ENCODE measurements at places on chromosomes 11 and 22.

- DNase-seq, result no peak
Measured at GRCh38 chr11:119729951-119730613, 1.1 kb upstream of the NECTIN1 start.

DNA sequence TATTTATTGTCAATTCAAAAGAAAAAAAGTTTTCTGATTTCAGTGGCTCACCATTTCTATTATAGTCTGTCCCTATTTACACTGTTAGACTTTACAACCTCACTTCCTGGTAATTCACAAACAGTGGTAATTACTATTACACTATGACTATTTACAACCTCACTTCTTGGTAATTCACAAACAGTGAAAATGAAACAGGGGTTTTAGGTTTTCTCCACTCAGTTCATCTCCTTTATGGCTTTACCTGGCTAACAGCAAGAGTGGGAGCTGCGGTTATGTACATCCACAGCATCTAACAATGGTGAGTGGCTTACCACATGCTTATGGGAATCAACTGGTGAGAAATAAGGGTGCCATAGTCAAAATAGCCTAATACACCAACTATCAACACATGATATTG lies 166.4 kb downstream of the CASP12 start:
- DNase-seq, result no peak

GRCh38 chr11:86809561-86809960 lies 9.2 kb downstream of the PRSS23 start:
- no peak for DNase-seq

DNA sequence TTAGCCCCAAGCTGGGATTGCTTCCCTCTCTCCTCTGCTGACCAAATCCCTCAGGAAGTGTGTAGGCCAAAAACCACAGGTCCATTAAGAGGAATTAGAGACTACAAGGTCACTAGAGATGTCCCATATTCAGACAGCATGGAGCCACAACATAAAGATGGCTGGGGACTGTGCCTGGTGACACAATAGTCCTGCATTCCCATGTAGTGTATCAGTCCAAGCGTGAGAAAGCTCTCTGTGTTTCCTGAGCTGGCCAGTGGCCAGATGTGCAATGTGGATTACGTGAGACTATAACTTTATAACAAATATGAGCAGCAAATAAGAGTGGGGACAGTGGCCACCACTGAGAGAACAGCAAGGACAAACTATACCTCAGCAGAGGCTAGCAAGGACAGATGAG lies 7.6 kb upstream of the MS4A10 start:
- no peak for DNase-seq

GRCh38 chr11:92227959-92228935 lies 3.6 kb downstream of the FAT3 start:
- DNase-seq, result no peak

- no peak for DNase-seq
Measured at GRCh38 chr22:40190501-40190900, 12.8 kb downstream of the TNRC6B start.

All from activated CD8-positive, alpha-beta memory T cell treated with anti-CD3 and anti-CD28 coated beads for 1 hour (primary cell).